ENCODE measurements at places on chromosomes 13 and 19.

DNA sequence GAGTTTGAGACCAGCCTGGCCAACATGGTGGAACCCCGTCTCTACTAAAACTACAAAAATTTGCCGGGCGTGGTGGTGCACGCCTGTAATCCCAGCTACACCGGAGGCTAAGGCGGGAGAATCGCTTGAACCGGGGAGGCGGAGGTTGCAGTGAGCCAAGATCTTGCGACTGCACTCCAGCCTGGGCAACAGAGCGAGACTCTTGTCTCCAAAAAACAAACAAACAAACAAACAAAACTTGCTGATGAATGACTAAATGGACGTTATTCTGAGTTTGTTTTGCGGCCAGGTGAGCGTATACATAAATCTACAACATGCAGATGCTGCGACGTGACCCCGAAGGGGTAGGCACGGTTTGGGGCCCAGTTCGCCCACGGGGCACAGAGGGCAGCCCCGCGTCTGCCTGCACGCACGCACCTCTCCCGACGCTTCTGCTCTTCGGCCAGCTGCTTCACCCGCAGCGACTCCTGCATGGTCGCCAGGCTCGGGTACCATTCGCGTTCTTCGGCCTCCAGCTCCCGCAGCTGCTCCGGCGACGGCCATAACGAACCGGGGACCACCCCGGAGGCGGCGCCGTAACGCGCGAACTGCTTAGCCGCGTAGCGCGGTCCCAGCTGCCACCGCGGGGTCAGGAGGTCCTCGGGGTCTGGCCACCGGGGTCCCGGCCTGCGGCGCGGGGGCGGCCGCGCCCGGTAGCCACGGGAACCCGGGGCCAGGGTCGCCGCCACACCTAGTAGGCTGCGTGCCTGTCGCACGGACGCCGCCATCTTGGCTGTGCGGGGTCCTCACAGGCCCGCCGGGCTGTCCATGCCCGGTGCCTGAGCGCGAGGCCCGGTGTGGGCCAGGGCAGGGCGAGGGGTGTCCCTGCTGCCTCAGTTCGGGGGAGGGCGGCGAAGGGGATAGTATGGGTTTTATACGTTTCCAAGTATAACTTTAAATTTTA is at the start of gene GADD45GIP1:
Gene GADD45GIP1, minus strand, starts transcription at position 778 of the 943 bp plus-strand sequence. Its CDS starts 11 bp downstream, at position 767.
- peak; percentile 26 for DNase-seq

GRCh38 chr13:34926508-34926907 is 15.6 kb upstream of the NBEA start:
- no peak for DNase-seq

- no peak for DNase-seq
Observed at GRCh38 chr13:45747071-45747470, 45.0 kb downstream of the CBY2 start.

DNA sequence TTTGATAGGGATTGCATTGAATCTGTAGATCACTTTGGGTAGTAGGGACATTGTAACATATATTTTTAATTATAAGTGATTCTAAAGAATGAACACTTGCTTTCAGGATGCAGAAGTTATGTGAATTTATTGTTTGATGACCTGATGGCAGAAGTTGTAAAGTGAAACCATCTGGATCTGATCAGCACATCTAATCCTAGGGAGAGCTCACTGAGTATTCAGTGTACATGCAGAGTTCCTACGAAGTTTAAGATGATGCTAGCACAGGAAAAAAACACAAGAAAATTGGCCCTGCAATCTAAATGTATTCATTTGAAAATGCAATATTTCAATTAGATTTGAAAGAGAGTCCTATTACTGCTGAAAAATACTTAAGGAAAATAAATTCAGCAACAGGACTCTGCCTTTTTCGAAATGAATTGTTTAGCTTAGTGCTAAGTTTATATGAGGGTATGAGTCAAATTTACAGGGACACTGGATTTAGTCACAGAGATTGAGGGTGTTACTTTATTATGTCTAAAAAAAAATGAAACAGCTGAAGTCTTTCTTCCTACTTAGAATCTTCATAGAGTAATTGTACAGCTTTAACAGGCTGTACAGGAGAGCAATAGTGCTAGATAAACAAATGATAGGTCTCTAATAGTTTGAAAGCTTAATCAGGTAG is 385.7 kb downstream of the DCT start:
- no peak for DNase-seq

DNA sequence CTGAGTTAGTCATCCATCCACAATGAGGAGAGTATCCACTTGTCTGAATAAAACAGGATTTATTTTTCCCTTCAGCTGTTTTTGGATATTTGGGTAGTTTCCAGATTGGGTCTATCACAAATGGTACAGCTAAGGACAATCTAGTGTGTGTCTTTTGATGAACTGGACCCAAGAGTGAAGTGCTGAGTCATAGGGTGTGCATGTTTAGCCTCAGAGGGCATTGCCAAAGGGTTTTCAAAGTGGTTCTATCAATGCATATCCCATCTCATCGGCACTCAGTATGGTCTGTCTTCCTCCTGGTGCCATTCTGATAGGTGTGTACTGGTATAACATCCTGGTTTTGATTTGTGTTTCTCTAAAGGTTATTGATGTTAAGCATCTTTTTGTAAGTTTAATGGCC is 62.3 kb downstream of the GSX1 start:
- no peak for DNase-seq

DNA sequence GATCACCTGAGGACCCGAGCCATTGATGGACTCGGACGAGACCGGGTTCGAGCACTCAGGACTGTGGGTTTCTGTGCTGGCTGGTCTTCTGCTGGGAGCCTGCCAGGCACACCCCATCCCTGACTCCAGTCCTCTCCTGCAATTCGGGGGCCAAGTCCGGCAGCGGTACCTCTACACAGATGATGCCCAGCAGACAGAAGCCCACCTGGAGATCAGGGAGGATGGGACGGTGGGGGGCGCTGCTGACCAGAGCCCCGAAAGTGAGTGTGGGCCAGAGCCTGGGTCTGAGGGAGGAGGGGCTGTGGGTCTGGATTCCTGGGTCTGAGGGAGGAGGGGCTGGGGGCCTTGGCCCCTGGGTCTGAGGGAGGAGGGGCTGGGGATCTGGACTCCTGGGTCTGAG is 888 bp downstream of the FGF21 start:
- no peak for DNase-seq

DNA sequence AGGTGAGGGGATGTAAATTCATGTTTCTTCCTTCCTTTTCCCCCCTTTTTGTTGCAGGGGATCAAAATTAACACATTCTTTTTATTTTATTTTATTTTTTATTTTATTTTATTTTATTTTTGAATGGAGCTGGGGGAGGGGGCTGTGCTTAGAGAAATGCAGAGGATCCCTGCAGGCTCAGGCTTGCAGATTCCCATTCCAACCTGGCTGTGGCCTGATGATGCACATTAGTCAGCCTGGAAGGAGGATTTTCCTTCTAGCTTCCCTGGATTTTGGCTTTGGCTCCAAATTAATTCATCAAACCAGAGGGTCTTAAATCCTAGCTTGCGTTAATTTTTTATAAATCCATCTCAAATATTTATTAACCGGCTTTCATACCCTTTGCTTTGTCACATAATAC is 67.0 kb downstream of the FREM2 start:
- DNase-seq, result no peak

DNA sequence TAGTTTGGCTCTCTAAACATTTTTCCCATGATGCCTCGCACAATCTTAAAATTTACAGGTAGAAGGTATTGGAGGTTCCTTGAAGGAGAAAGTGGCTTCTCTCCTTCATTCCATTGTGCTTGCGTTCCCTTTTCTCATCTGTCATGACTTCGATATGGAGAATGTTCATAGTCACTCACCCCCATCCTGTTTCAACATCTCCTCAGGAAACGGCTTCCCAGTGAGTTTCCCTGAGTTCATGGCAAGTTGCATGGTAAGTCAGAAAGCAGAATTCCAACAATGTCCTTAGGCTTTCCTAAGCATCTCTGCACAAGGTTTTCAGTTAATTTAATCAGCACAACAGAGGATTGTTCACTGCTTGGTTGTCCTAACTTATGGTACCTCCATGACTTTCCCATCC is 581.8 kb upstream of the SLITRK5 start:
- no peak for DNase-seq

DNA sequence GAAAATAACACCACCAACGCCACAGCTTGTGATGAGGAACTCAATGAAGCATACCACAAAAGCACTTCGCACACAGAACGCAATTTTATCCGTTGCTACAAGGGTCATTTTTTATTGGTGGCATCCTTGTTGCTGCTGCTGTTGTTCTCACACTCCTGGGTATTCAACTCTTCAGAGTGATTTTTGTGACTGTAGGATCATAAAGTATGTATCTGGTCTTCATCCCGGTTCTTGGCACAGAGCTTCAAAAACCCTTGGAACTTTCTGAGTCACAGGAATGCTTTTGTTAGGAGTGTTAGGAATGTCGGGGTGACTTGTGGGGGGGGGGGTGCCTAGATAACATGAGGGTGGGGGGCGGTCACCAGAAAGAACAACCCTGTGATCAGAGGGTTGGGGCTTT is 108.4 kb downstream of the ZNF557 start:
- DNase-seq, result no peak

DNA sequence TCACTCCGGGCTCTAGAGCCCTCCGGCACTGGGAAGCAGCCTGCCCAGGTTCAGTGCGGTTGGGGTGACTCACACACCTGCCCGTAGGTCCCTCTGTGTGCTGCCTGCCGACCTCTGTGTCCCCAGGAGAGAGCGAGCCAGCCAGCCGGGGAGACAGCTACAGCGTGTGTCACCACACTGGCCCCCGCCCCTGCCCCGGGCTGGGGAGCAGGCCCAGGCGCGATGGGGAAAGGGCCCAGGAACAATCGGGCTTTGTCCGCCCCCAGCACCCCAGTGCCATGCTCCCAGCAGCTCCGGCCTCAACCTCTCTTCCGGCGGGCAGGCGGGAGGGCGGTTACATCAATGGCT is at the start of gene KLK6:
Gene KLK6, minus strand, starts transcription at position 179 of the 348 bp plus-strand sequence. CDS start 1,487 bp downstream, outside the sequence.
- no peak for DNase-seq

DNA sequence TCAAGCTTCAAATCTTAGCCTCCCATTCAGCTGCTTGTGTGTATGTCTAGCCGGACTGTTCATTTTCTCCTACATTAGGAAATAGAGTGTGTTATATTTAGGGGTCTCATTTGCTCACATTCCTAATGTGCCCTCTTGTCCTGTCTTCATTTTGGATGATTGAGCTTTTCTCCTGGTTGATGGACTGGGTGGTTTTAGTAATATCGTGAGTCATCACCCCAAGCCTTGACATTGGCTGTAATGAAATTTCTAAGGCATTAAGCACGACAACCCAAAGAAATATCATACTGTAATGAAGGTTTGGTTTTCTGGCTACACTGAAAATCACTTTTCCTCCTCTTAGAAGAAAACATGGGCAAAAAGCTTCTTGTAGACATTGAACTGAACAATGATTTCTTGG is 110.7 kb upstream of the WASF3 start:
- DNase-seq, result no peak

GRCh38 chr13:111901267-111901915 is 165.6 kb upstream of the SOX1 start:
- no peak for DNase-seq

- DNase-seq, result no peak
Observed at GRCh38 chr19:2973229-2973628, 4.1 kb upstream of the TLE6 start.

DNA sequence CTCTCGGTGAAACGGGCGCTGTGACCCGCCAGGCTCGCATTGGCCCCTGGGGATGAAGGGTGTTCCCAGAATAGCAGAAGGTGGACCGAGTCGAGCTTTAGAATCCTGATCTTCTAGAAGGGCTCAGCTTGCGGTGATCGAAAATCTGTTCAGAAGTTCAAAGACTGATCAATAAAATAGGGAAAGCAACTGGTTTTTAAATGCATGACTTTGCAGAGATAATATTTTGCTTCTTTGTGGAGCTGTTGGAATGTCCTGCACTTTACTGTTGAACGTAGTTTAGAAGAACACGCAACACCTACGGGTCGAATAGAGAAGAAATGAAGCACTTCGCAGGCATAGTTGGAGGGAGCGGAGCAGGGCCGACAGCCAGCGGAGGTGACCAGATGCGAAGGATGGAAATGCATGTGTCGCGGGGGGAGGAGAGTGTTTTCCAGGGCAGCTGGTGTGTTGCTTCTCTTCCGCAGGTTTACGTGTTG is 766 bp downstream of the CEBPG start:
- DNase-seq, result peak; percentile 47

DNA sequence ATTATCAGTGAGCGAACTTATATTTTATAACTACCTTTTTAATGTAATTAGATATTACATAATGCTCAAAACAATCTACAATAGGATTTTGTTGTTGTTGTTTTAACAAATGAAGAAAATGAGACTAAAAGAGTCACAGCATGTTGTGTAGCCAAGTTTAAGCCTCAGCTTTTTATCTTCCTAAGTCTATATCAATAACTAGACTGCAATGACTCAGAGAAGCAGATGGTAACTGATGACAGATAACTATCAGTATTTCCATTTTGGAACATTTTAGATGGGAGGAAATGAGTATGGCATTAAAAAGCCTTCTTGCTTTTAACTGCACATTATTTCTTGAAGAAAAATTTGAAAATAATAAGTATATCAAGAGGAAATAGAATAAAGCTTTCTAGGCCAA is 825.2 kb downstream of the SLITRK1 start:
- no peak for DNase-seq

DNA sequence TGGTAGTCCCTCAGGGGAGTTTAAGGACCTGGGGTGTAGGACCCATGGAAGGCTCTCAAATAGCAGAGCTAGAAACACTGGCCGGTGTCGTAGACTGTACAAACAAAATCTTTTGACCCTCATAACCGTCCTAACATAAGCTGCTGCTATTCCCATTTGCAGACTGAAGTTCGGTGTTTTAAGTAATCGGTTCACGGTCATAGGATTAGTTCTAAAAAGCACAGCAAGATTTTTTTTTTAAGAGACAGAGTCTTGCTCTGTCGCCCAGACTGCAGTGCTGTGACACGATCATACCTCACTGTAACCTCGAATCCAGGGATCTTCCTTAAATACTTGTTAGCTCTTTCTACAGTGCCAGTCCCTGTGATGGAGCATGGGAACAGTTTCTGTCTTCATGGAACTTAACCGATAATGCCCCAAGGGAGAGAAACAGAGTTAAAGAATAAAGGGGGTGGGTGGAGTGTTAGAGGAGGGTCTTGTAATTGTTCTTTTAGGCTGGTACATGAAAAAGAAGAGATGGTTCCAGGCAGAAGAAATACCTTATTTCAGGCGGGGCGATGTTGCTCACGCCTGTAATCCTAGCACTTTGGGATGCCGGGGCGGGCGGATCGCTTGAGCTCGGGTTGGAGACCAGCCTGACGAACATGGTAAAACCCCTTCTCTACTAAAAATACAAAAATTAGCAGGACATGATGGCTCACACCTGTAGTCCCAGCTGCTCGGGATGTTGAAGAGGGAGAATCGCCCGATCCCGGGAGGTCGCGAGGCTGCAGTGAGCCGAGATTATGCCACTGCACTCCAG is 475 bp upstream of the ZC3H4 start:
- DNase-seq, result no peak

- DNase-seq, result no peak
Observed at GRCh38 chr13:33815011-33815550, 2.9 kb upstream of the RFC3 start.
